ENCODE measurements at places on chromosomes 5 and 9. TPM values are rescaled to one million over a fixed set of nuclear protein-coding genes. Genes with fewer than 3 reads are reported as not detected.

The PLAC8L1 gene
- total RNA-seq = not detected

The TXNDC8 gene
- not detected for total RNA-seq

- no peaks in the 10 kb centered on the region for H3K27me3 ChIP-seq
Measured at GRCh38 chr5:163478126-163478981, 17.9 kb downstream of the HMMR start.

DNA sequence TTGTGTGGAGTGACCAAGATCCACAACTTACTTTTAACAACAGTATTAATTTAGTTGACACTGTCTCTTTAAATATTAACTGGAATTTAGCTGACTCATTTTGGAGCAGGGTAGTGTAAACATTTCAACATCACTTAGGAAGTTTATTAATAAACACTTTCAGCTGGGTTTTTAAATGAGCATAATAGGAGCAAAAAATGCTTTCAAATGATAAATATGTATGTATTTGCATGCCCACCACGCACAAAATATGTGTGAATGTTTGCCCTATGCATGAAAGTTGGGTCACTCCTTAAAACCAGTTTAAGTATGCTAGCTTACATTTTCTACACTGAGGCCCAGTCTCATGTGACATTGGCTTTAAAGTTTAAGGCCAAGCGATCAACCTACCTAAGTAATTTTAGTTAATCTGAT lies 2.9 kb downstream of the ZFAND5 start:
- H3K27ac ChIP-seq = peak overlapping the region; percentile 63
- peak overlapping the region; percentile 95 for H3K4me3 ChIP-seq
- H3K4me1 ChIP-seq = peaks cover 32% of the 10 kb centered on the region
- H3K36me3 ChIP-seq = peaks cover 75% of the 10 kb centered on the region
- H3K27me3 ChIP-seq = no peaks in the 10 kb centered on the region

GRCh38 chr9:126211441-126212074 lies 115.1 kb upstream of the MVB12B start:
- H3K4me3 ChIP-seq = no peak overlapping the region
- H3K36me3 ChIP-seq = no peaks in the 10 kb centered on the region
- H3K27ac ChIP-seq = no peak overlapping the region
- no peaks in the 10 kb centered on the region for H3K4me1 ChIP-seq
- DNase-seq = no peak

DNA sequence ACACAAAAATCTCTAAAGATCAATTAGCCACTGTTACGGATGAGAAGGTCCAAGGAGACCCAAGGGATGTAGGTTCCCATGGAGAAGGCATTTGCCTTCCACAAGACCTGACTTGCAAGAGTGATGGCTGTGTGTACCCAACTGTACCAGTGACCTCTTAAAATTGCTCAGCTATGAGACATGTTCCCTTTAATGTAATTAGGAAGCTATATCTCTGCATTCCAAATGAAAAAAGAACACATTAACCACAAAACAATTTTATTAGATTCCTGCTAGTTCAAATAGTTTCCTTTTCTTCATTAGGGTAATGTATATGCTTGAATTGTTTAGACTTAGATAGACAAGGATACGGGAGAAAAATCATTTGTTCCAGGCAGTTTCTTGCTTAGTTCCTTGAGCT lies 3.3 kb downstream of the OR2Y1 start:
- no peak for DNase-seq
- H3K36me3 ChIP-seq = no peaks in the 10 kb centered on the region
- no peaks in the 10 kb centered on the region for H3K4me1 ChIP-seq
- no peak overlapping the region for H3K4me3 ChIP-seq
- H3K27ac ChIP-seq = no peak overlapping the region
- H3K27me3 ChIP-seq = peaks cover 14% of the 10 kb centered on the region

- no peak overlapping the region for H3K27ac ChIP-seq
- H3K36me3 ChIP-seq = peaks cover 37% of the 10 kb centered on the region
- H3K27me3 ChIP-seq = no peaks in the 10 kb centered on the region
- no peak for DNase-seq
- peaks cover 16% of the 10 kb centered on the region for H3K4me1 ChIP-seq
- H3K4me3 ChIP-seq = no peak overlapping the region
Measured at GRCh38 chr9:34250721-34251120, 71.9 kb downstream of the UBAP1 start.

- DNase-seq = no peak
- no peak overlapping the region for H3K4me3 ChIP-seq
- no peaks in the 10 kb centered on the region for H3K36me3 ChIP-seq
- H3K27ac ChIP-seq = no peak overlapping the region
- no peaks in the 10 kb centered on the region for H3K27me3 ChIP-seq
Measured at GRCh38 chr5:134595458-134595838, 37.2 kb downstream of the SAR1B start.

DNA sequence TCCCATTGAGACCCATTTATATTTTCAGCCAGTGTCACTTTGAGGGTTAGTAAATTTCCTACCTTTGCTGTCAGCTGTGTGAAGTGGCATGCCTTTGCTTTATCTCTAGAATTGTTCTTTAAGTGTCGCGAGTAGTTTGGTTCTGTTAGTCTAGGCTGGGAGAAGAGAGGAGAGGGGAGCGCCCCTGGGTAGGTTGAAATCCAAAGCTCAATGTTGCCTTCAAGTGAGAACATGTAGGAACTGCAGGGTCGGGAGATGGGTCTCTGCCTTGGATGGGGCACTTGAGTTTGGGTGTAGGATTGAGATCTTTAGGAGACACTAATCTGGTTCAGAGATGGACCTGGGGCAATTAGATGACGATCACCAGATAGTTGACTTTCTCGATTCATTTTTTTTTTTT lies 46.3 kb downstream of the STC2 start:
- no peak overlapping the region for H3K27ac ChIP-seq
- peaks cover 27% of the 10 kb centered on the region for H3K27me3 ChIP-seq
- H3K4me3 ChIP-seq = no peak overlapping the region
- DNase-seq = no peak

Measured in SJSA1 (cell line).